ENCODE measurements at places on chromosomes 1 and 21.

DNA sequence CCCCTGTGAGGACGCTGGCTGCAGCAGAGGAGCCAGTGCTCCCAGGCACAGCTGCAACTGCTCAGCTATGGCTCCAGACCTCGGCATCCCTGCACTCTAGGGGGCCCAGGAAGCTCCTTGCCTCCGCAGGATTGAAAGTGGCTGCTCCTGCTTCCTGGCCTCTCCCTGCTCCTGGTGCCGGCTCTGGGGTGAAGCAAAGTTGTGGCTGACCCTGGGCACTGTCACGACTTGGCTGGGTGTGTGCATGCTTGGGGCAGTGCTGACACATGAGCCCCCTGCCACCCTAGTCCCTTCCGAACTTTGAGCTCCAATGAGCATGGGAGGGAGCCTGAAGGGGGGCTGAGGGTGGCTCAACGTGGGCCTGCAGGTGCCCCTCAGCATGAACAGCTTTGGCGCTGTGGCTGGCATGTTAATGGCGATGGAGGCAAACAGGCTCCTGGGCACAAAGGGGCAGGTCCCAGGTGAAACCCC is 1512.2 kb downstream of the KCNT2 start:
- no peak for DNase-seq

DNA sequence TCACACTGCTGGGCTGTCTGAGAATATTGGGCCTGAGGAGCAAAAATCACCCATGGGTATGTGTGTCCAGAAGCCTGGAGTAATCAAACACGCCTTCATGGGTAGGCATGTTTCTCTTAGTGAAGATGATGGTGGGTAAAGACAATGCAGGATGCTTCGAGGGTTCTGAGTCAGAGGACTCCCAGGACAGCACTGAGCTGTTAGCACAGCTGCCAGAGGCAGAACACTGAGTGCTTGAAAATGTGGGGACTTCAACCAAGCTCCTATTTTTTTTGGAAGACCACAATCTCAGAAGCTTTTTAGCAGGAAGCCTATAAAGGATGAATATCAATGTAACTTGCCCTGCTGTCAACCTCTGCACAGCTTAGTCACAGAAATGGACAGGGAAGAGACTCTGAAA is 7.9 kb upstream of the NT5C1A start:
- no peak for DNase-seq

GRCh38 chr1:221543529-221544120 is 198.3 kb downstream of the DUSP10 start:
- peak; percentile 5 for DNase-seq

DNA sequence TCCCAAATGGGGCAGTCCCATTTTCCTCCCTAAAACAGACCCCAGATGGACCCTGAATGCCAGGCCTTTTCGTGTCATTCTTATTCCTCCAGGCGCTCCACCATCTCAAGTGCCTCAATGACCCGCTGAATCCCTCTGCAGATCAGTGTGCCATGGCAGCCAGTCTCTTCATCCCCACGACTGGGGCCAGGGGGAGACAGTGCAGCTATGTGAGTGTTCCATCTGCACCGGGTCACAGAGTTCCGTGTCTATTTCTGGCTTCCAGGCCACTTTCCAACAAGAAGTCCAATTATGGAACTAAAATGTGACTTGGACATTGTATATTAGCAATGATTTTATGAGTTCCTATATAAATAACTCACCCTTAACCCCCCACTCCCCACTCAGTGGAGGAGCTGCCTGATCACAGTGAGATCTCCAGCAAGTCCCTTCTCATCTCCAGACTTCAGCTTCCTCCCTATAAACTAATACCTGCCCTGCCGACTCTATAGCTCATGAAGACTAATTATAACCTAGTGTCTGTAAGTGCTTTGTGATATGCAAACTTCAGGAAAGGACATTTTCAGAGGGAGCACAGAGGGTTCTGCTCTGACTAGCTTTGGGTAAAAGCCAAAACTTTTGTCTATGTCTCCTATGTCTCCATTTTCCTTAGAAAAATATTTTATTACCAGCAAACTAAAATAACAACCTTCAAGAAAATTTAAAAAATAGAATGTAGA is 56.3 kb upstream of the NFASC start:
- no peak for DNase-seq

DNA sequence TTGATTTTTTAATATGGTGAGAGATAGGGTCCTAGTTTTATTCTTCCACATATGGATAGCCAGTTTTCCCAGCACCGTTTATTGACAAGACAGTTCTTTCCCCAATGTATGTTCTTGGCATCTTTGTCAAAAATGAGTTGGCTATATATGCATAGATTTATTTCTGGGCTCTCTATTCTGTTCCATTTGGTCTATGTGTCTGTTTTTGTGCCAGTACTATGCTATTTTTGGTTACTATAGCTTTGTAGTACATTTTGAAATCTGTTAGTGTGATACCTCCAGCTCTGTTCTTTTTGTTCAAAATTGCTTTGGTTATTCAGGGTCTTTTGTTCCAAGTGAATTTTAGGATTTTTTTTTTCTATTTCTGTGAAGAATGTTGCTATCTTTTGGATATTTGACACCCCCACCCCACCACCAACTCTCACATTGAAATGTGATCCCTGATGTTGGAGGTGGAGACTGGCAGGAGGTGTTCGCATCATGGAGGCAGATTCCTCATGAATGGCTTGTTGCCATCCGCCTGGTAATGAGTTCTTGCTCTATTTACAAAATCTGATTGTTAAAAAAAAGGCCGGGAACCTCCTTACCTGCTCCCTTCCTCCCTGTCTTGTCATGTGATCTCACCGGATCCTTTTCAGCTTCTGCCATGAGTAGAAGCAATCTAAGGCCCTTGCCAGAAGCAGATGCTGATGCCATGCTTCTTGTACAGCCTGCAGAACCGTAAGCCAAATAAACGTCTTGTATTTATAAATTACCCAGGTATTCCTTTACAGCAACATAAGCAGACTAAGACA is 54.8 kb upstream of the KRTAP19-8 start:
- DNase-seq: peak; percentile 42

DNA sequence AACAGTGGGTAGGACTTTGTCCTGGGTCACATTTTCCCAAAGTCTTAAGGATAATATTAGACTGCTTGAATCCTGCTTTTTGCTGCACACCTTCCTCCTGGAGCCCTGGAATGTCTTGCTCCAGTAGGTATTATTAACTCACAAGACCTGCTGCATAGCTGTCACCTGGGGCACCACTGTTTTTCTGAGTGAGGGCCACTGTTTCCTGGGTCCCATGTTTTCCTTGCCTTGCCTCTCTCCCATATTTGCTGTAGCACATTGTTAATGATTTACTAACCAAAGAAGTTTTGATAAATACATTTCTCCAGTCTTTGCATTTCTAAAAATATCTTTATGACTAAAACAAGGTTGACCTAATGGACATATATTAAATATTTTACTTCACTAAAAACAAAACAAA is 22.5 kb upstream of the FCAMR start:
- no peak for DNase-seq

- no peak for DNase-seq
Measured at GRCh38 chr1:214019499-214019898, 31.7 kb downstream of the PROX1 start.

DNA sequence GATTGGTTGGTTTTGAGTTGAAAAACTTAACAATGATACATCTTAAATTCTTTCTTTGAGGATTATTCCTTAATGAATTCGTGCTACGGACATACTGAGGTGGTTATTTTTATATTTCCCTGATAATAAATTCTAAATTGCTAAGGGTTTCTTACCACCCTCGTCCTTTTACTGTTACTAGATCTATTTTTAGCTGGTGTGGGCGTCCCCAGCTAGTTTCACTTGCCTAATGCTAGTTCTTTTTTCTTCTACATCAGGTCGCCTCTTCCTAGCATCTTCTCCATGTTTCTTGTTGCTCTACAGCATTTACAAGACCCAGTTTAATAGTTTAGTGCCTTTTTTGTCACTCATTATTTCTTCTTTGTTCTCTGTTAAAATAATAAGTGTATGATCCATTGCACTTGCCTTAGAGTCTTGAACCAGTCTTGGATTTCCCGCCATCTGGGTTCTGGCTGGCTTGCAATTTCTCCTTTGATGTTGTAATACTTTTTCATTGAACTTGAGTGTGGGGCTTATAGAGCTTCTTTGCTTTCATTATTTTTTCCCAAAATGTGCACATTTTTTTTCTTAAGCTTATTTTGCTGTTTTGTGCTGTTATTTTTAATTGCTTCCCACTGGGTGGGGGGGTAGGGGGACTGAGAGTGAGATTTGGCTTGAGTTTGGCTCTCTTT is 677 bp upstream of the HSD11B1 start:
- no peak for DNase-seq

DNA sequence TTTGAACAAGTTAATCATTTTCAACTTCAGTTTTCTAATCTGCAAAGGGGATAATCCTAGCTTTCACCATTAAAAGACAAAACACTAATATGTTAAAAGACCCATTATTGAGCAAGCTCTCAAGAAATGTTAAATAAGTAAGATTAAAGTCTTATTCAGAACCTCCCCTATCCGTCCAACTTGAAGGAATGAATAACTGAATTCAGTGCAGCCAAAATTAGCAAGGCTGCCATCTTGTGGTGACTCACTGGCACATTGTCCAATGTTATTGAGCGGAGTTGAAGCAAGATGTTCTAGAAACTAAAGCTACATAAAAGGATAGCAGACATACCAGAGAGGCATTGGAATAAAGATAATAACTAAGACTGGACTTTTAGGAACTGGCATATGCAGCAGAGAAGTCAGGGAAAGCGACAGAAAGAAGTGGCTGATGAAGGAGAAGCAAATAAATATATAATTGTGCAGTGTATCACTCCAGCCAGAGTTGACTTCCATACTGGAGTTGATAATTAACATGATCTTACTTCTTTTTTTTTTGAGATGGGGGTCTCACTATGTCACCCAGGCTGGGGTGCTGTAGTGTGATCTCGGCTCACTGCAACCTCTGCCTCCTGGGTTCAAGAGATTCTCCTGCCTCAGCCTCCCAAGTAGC is 8.2 kb upstream of the CAP1 start:
- peak; percentile 62 for DNase-seq

DNA sequence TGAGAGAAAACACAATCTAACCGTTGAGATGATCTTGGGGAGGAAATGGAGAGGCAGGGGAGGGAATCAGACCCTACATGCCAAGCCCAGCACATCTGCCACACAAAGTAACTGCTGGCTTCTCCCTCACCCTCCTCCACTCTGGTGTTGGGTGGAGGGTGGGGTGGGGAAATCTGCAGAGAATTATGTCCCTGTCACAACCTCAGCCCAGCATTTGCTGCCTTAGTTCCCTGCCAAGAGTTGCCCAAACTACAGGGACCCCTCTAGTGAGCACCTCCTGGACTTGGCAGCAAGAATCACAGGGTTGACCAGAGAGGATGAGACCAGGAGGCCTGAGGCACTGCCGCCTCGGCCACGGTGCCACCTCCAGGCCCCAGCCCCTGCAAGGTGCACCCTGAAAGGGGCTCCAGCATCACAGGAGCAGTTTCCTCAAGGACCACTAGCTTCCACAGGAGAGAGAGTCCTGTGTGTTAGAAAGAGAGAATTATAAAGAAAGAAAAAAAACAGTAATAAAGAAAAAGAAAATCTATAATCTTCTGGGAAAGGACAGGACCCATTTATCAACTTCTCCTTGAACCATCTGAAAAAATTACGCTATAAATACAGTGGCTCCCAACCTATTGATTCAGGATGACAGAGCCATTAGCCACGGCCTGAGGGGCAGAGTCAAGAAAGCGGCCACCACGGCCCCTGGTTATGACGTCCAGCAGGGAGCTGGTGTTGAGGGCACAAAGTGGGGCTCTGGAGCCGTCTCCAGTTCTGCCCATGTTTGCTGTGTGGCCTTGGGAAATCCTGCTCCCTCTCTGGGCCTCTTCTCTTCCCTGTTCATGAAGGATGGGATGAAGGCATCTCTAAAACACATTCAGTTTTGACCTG is 451.7 kb downstream of the MATN1 start:
- no peak for DNase-seq

- DNase-seq: no peak
Measured at GRCh38 chr1:6279613-6280383, 18.9 kb upstream of the GPR153 start.

DNA sequence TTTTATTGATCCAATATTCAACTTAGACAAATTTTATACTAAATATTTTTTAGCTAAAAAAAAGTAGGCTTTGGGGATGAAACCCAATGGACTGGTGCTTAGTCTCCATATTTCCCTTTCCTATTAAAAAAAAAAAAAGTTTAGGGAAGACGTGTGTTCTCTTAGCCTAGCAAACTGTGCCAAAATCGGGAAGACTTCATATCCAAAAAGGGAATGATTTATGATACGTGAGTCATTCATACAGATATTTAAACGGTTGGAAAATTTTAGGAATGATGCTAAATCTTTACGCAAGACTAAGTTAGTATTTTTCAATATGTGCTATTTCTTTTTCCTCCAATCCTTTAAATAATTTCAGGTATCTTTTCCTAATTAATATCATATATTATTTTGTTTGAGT is 50.7 kb downstream of the SPATA17 start:
- DNase-seq: no peak

- no peak for DNase-seq
Measured at GRCh38 chr21:45018131-45019075, 56.0 kb upstream of the ADARB1 start.

DNA sequence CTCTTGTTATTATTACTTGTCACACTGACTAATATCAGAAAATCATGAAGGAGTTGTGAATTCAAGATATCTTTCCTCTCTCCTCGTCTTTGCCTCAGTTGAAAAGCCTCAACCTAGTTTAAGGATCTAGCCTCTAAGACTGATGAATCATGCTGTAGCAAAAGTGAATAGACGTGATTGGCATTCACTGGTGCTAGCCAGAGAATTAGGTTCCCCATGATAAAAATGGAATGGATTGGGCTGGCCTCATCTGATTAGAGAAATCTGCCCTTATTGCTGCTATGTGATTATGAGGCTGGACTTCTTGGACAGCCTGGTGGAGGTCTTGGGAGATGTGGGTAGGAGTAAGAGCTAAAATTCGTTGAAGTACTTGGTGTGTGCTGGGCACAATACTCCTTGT is 208.2 kb downstream of the BACH1 start:
- no peak for DNase-seq

- DNase-seq: no peak
Measured at GRCh38 chr1:200958597-200958996, 63.9 kb downstream of the INAVA start.

DNA sequence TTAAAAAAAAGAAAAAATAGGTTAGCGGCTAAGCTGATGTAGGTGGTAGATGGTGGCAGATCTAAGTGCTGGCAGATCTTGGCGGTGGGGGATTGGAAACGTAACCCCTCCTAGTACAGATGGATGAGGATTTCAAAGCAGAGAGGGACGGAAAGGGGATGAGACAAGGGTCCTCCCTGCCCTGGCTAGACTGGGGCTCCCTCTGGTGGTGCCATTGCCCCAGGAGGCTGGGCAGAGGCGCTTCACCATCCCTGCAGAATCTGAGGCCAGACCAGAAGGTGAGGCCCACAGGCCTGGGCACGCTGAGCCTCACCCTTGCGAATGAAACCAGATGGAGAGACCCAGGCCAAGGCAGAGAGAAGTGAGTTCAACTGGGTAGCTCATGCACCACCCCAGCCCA is 7.0 kb upstream of the PLEKHA6 start:
- DNase-seq: no peak
